ENCODE measurements at places on chromosomes 2 and 18. TPM values are rescaled to one million over a fixed set of nuclear protein-coding genes. Genes with fewer than 3 reads are reported as not detected.

SCN7A gene
- 0.03 TPM for total RNA-seq

RUFY4 gene
- 0.82 TPM for total RNA-seq

DNA sequence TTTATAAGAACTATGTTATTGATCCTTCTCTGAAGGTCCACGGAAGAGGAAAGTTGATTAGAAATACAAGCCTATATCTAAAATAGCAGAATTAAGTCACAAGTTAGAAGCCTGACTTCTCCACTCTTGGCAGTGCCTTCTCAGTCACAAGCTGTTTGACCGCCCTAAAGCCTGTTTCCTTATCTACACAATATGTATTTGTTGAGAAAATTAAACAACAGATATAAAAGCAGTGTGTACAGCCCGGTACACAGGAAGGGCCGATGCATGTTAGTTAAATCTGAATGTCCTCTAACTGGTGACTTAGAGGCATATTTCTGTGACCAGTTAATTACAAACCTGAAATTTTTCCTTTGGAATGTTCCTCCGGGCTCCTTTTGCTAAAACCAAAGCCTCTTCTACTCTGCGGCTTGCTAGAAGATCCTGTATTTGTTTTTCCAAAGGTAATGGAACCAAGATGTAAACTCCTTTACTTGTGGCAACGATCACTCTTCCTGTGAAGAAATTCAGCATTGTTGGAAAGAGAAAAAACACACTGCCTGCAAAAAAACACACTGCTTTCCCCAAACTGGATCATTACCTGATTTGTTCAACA lies 33.4 kb downstream of the TGFBRAP1 start:
- no peak for DNase-seq

CFAP53 gene
- total RNA-seq, result 0.56 TPM

DNA sequence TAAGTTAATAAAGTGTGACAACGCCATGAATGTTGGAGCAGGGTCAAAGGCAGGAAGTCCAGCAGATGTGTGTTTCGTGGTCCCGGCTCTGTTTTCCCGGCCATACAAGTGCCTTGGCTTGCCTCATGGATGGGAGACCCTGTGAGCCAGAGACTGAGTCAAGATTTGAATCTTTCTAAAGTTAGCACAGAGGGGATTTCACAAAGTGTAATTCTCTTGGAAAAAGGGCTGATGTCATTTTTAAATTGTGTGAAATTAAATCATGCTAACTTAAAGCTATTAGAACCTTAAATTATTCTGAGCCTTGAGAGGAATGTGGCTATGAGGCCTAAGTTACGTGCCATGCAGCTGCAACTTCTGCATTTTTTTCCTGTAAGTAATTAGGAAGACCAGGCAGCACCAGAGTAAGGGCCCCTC lies 38.3 kb upstream of the RALBP1 start:
- no peak for DNase-seq

PEX13 gene
- total RNA-seq, result 16.6 TPM

GRCh38 chr2:98663511-98664090 lies 55.2 kb downstream of the UNC50 start:
- no peak for DNase-seq

All from T-cell (primary cell).